ENCODE measurements at places on chromosomes 2 and 18.

DNA sequence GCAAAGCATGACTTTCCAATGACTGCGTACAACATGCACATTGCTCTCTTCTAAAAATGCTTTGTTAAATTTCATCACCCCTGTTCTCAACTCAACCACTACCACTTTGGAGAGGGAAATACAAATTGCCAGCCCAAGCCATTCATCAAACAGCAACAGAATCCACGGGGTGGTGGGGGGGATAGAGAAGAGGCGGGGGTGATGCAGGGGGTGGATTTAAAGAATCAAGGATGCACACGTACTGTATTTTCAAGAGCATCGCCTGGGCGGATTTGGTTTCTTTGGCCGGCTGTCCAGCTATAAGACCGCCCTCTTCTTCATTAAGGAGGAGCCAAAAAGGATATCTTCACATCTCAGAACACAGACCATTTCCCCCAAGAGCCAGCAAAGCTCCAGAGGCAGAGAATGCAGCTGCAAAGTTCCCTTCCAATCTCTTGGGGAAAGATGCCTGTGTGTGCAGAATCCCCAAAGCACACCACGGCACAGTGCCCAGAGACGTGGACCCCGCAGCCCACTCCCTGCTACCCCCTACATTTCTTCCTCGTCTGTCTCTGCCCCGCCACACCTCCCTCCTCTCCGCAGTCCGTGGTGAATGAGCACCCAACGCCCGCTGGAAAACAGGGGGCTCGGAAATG, 977 bp downstream of the SLC8A1 start:
- peak overlapping the region; percentile 39 for H3K27ac ChIP-seq
- no peaks in the 10 kb centered on the region for H3K27me3 ChIP-seq
- peak overlapping the region; percentile 55 for H3K4me3 ChIP-seq
- H3K36me3 ChIP-seq: no peaks in the 10 kb centered on the region
- no peak for DNase-seq

DNA sequence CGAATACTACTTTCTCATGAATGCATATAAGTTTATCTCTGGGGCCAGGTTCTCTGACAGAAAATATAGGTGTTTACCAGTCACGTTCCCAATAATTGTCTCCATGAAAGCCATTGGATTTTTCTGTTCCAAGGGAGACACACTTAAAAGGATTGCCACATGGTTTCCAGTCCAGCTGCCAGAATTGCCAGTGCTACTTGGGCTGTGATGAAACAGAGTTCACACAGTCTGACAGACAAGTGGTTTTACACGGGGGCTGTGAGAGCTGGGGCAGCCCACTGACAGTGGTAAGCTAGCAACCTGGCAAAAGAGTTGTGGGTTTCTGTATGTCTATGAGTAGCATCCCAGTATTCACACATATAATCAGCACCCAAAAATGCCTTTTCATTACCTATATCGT, 27.7 kb upstream of the ATRAID start:
- DNase-seq: no peak
- H3K27ac ChIP-seq: no peak overlapping the region
- no peaks in the 10 kb centered on the region for H3K36me3 ChIP-seq
- H3K4me1 ChIP-seq: no peaks in the 10 kb centered on the region
- no peak overlapping the region for H3K4me3 ChIP-seq
- H3K27me3 ChIP-seq: no peaks in the 10 kb centered on the region

DNA sequence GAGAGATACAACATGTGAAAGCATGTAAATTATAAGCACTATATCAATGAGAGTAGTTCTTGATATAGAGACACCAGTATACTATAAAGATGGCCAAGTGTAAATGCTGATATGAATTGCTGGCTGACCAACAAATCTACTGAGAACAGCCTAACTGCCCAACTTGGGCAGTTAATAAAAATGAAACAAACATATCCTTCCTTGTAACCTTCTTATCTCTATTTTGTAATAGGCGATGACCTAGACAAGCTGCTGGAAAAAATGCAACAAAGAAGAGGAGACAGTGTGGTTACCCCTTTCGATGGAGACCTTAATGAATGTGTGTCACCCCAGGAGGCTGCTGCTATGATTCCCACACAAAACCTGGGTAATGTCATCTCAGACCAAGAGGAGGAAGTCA, 148.7 kb downstream of the ESCO1 start:
- no peak for DNase-seq
- H3K4me3 ChIP-seq: no peak overlapping the region
- H3K27me3 ChIP-seq: no peaks in the 10 kb centered on the region
- no peaks in the 10 kb centered on the region for H3K36me3 ChIP-seq
- H3K27ac ChIP-seq: no peak overlapping the region

DNA sequence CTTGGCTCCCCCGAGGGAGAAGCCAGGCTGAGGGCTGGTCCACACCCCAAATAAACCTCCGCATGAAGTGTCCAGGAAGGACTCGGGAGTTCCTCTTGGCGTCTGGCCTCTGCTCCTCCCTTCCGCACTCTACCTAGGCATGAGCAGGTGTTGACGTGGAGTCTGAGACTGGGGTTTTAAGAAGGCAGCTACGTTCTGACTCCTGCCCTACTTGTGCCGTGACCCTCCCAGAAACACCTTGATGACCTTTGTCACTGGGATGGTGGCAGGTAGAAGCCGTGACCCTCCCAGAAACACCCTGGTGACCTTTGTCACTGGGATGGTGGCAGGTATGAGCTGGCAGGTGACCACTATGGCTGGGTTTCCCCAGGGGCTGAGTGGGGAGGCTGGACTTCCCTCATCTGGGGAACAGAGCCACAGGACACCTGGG, 54.8 kb downstream of the HS6ST1 start:
- H3K27ac ChIP-seq: no peak overlapping the region
- H3K36me3 ChIP-seq: peaks cover 2% of the 10 kb centered on the region
- no peaks in the 10 kb centered on the region for H3K27me3 ChIP-seq

All from thymus (tissue), 14 donors.